ENCODE measurements at places on chromosomes 4 and X.

GRCh38 chr4:174357321-174357720 lies 73.6 kb downstream of the CEP44 start:
- no peak for DNase-seq

- DNase-seq: no peak
These were observed 521.8 kb upstream of the AGA start for GRCh38 chr4:177964061-177964460.

GRCh38 chr4:113882668-113883067 lies 96.8 kb downstream of the ARSJ start:
- no peak for DNase-seq

DNA sequence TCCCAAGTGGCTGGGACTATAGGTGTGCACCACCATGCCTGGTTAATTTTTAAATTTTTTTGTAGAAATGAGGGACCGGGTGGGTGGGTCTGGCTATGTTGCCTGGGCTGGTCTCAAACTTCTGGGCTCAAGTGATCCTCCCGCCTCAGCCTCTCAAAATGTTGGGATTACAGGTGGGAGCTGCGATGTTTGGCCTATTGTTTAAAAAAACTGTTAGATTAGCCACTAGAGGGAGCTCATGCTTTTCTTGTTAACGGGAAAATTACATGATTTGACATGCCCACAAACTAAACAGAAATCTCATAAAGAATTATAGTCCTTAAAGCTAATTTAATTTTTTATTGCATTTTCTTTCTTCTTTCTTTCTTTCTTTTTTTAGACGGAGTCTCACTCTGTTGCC lies 5.0 kb upstream of the SDAD1 start:
- peak; percentile 44 for DNase-seq

DNA sequence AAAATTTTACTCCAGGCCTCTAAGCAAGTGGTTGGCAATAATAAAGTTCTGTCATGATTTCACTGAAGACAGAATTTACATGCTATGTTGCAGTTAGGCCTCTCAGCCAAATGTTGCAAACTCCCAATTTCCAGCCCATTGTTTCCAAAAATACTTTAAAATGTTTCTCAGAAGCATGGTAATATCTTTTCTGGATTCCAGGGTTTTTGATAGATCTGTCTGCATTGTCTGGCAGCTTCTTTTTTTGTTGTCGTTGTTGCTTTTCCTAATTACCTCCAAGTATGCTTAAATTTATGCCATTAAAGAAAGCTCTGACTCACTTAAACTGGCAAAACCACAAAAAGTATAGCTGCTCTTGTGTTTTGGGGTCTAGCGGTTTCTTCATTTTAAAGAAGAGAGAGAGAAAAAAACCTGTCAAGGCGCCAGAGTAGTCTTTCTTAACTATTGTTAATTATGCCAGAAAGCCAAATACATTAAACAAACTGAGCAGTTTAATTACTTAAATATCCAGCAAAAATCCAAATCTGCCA lies 97.0 kb downstream of the AGTR2 start:
- no peak for DNase-seq
